ENCODE measurements at places on chromosomes 1 and 21.

- no peak for DNase-seq
Observed at GRCh38 chr21:39453571-39454179, 1.9 kb downstream of the SH3BGR start.

GRCh38 chr1:81317191-81317590 is 483.5 kb upstream of the ADGRL2 start:
- no peak for DNase-seq

DNA sequence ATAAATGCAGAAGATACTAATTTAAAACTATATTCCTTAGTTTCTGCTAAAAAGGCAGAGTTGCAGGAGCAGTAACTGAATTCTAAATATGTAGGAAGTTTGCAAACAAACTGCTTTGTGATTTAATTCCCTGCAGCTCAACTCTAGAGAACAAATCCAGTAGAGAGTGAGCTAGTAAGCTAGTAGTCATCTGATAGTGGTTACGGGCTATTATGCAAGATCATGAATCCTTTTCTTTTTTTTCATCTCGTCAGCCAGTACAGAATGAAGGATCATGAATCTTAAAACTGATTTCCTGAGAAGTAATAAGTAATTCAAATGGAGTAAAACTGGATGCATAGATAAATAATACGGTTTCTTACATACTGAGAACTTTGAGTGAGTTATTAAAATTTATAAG is 3.3 kb downstream of the DPH5 start:
- peak; percentile 54 for DNase-seq

DNA sequence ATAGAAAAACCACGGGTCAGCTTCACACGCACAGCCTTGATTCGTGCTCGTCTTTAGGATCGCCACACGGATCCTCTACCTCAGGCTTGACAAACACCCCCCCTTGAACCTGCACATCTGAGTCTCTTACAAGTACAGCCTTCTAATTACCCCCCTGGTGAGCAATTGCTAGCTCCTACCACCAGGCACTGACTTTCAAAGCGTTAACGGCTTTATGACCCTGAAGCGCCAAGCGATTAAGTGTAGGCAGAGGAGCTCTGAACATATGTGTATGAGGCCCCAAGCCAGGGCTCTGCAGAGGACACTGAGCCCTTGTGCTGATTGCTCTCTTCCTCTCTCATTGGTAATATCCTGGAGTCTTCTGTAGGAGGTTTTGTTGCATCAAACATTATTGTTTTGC is 55.7 kb upstream of the EPHA8 start:
- no peak for DNase-seq

DNA sequence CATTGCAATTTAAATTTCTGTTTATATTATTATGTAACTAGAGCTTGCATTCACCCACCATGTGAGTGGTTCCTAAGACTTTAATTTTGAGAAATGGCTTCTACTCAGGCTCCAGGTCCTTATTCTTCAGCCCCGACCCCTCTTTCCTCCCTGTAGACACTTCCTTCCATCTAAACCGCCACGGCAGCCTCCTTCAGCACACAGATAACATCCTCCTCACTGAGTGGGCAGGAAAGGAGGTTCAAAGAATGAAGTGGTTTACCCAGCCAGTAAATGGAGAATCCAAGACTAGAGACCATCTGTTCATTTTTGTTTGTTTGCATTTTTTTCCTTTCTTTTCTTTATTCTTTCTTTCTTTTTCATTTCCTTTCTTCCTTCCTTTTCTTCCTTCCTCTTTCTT is 37.1 kb upstream of the SOD1 start:
- DNase-seq, result no peak

- no peak for DNase-seq
Observed at GRCh38 chr1:181501612-181502011, 18.3 kb downstream of the CACNA1E start.

GRCh38 chr1:235336903-235337302 is 8.5 kb downstream of the GGPS1 start:
- DNase-seq, result peak; percentile 43

DNA sequence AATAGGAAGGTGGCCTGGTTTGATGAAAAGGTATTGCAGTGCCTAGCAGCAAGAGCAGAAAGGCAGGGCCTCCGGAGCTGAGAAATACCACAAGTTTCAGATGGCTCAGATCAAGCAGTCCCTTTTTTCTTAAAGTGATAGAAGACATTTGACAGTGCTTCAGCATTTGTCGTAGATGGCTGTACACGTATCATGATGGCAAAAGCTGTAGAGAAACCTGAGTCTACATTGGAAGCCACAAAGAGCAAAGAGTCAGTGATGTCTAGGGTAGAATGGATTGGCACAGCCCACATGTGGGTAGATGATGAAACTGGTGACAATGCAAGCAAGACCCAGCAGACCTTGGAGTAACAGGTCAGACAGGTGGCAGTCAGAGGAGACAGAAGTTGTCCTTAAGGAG is 101.3 kb upstream of the ARTN start:
- DNase-seq, result no peak

DNA sequence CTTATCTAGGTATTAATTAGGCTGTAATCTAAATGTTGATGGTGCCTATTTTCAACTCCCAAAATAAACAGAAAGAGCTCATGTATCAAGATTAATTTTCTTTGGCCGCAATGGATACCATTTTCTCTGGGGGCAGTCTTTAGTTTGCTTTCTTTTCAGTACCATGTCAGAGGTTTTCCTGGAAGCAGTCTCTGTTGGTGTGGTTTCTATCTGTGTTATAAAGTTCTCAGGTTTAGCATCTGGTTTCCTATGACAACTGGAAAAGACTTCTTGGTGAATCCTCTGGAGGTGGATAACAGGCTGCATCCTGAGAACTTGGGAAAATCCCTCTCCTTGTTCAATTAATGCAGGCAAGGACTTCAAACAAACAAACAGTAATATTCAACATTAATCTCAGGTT is 38.7 kb upstream of the BATF3 start:
- DNase-seq, result no peak

DNA sequence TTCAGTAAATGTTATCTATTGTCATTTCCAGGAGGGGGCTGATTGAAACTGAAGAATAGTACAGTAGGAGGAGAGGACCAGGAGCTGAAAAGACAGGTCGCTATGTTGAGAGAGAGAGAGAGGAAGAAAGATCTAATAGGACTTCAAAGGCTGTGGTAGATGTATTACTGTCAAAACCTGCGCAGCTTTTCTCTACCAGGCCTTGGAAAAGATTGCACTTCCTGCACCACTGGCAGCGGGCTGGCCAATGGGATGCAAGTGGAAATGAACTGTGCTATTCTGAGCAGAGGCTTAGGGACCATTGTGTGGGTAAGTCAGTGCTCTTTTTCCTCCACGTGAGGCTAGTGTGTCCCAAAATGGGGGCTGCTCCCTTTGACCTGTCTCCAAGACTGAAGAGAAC is 47.1 kb downstream of the MDM4 start:
- no peak for DNase-seq

- DNase-seq, result no peak
Observed at GRCh38 chr1:107132780-107133179, 8.1 kb upstream of the NTNG1 start.

DNA sequence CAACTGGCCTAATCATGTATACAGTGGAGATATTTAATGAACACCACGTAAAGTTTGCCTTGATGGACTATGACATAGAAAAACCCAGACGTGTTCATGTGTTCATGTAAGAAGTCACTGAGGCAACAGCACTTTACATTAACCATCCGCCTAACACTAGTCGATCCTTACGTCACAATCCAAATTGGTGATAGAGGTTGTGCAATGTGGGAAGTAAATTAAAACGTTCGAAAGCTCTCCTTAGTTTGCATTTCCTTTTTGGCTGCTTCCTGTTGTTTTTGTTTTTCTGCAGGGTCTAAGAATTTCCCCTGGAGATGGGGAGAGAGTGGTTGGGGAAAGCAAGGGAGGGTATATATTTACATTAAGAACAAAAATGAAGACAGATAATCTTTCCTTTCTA is 587.5 kb upstream of the ADGRL2 start:
- DNase-seq, result peak; percentile 10

- DNase-seq, result peak; percentile 31
Observed at GRCh38 chr1:40630488-40631223, 34.8 kb downstream of the RIMS3 start.

DNA sequence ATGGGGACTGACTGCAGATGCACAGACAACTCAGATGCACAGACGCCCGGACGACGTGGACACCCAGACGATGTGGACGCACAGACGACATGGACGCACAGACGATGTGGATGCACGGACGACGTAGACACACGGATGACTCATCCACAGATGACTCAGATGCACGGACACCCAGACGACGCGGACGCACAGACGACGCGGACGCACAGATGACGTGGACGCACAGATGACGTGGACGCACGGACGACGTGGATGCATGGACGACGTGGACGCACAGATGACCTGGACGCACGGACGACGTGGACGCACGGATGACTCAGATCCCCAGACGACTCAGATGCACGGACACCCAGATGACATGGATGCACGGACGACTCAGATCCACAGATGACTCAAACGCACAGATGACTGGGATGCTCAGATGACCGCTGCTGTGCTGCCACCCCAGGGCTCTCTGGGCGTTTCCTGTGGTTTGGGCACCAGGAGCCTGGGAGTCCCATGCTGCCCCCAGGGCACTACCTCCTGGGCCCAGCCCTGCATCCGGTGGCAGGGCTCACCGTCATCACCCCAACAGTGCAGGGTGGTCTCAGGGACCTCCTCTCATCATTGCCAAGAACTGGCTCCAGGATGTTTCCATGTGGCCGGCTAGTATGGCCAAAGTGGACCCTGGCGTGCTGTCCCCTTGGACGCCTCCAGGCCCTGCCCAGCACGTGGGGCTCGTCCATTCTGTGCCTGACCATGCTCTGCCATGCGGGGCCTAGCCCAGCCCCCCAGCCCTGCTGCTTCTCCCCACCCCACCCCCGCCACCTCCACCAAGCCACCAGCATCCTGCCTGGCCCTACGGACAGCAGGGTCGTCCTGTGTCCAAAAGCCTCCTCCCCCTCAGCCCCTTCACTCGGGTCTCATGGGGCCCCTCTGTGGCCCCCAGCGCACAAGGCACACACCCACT is 14.0 kb downstream of the FAAP20 start:
- peak; percentile 27 for DNase-seq

- DNase-seq, result no peak
Observed at GRCh38 chr1:234922987-234923386, 205.7 kb downstream of the TOMM20 start.

GRCh38 chr21:46113497-46114176 is 15.7 kb downstream of the COL6A2 start:
- DNase-seq, result no peak

GRCh38 chr21:43701936-43702784 is 16.8 kb upstream of the PDXK start:
- no peak for DNase-seq

DNA sequence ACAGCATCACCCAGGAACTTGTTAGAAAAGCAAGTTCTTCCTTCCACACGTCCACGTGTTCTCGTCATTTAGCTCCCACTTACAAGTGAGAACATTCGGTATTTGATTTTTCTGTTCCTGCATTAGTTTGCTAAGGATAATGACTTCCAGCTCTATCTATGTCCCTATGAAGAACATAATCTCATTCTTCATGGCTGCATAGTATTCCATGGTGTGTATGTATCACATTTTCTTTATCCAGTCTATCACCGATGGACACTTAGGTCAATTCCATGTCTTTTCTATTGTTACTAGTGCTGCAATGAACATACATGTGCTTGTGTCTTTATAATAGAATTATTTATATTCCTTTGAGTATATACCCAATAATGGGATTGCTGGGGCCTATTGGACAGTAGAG is 368.7 kb upstream of the RUNX1 start:
- DNase-seq, result no peak

GRCh38 chr1:218426343-218426657 is 81.2 kb downstream of the TGFB2 start:
- no peak for DNase-seq

DNA sequence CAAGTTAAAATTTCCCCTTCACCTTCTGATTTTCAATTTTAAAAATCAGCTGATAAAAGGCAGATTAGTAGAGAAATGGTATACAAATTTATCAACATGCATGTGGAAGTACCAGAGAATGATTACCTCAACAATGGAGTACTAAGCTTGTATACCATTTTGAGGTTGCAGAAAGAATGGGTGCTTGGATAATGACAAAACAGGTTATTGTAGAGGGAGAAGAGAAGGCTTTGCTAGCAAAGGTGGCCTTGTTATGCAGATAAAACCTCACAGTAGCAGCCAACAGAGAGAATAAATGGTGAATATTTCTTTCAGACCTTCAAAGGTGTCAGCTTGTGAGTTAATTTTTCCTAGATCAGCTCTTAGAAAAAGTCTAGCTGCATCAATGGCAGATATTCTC is 1174.9 kb upstream of the ADGRL4 start:
- no peak for DNase-seq

DNA sequence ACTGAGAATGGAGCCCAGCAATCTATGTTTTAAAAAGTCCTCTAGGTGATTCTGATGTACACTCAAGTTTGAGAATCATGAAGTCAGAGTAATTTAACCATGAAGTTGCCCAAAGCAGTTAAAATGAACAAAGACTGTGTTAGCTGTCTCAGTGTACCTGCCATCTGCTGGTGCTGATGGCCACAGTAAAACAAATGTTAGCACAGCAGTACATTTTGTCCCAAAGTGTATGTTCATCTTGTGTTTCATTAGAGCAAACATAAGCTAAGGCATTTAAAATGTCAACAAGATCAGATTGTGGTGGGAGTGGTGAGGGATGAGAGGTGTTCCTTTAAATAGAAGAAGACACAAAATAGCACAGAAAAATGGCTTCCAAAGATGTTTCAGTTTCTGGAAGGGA is 31.1 kb downstream of the FYB2 start:
- no peak for DNase-seq

DNA sequence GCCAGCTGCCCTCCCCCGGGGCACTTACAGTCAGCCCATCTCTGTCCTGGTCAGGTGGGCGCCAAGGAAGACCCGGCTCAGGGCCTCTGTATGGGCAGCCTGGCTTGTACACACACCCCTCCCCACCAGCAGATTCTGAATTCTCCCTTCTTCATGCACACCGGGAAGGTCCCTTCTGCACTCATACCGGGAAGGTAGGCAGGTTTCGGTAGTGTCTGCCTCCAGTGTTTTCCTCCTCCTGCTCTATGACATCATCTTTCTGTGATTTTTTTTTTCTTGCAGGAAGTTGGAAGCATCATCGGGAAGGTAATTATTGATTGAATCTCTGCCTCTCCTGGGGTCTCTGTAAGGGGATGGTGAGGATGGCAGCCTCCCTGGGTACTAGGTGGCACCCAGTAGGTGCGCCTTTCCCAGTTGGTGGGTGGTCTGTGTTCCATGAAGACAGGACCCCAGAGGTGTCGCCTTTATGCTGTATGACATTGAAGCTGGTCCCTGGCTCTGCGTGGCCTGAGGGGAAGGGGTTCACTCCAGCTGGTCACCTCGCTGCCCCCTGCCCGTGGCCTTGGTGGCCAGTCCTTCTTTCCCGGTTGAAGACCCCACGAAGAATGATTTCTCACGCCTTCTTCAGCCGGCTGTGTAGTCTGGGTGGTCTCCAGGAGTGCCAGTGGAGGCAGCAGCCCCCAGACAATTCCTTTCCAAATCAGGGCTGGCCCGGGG is 82.1 kb upstream of the COL6A1 start:
- no peak for DNase-seq

GRCh38 chr21:29678626-29679025 is 261.2 kb downstream of the GRIK1 start:
- DNase-seq, result no peak
